ENCODE measurements at places on chromosomes 7 and 10. TPM values are rescaled to one million over a fixed set of nuclear protein-coding genes. Genes with fewer than 3 reads are reported as not detected.

- no peak for DNase-seq
Observed at GRCh38 chr10:91194497-91195179, 25.8 kb upstream of the PCGF5 start.

DNA sequence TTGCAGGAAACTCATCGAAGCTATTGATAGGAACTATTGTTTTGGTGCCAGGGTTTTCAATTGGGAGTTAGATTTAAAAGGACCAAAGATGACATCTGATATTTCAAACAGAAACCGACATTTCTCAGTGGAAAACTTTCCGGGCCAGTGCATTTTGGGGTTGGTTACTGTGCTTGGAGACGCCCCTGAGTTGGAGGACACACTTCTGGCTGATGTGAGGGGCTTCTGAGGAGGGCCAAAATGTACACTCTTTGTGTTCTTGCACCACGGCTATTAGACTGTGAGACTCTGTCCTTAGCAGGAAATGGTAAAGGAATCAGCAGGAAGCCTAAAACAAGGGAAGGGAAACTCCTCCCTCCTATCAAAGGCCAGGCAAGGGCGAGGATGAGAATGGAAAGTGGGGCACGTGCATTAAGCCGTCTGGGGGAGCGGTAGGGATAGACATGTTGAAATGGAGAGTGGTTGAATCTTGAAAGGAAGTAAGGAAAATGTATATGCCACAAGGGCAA, 1.8 kb upstream of the SRGN start:
- DNase-seq, result no peak

GRCh38 chr10:67657775-67658174, 38.2 kb downstream of the CTNNA3 start:
- DNase-seq, result no peak

DNA sequence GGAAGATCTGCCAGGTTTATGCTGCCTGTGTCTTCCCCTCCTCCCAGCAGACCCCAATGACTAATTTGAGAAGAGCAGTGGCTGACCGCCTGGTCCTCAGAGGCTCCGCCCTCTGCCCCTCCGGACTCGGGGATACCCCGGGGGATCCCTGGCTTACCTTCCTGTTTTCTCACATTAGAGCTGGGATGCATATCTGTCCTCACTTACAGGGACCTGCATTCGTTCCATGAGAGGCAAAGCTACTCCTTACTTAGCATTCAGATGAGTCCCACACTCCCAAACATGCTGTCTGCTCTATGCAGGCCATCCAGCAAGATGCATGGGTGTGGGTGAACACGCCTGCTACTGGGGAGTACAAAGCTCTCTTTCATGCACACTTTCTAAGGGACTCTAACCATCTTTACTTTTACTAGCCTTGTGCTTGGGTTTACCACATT, 24.0 kb downstream of the VOPP1 start:
- DNase-seq, result no peak

GRCh38 chr7:22452960-22453558, 46.9 kb downstream of the STEAP1B start:
- DNase-seq, result no peak

DNA sequence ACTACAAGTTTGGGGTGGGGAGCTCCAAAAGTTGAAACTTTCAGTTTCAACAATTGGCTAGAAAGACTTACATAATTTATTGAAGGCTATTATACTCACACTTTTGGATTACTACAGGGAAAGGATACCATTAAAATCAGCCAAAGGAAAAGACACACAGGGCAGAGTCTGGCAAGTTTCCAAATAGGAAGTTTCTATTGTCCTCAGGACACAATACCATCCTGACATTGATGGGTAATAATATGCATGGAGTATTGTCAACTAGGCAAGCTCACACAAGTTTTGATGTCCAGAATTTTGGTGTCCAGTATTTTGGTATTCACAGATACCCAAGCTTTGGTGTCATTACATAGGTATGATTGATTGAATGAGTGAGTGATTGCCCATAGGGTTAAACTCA, 872.6 kb upstream of the SORCS1 start:
- DNase-seq, result no peak

GRCh38 chr7:98841179-98841997, 28.4 kb downstream of the TMEM130 start:
- DNase-seq, result peak; percentile 64

GRCh38 chr10:28949005-28950004, 272.0 kb downstream of the BAMBI start:
- no peak for DNase-seq

Gene RNF133
- 0.46 TPM for total RNA-seq

Gene DNAJB9
- total RNA-seq, result 44.2 TPM

DNA sequence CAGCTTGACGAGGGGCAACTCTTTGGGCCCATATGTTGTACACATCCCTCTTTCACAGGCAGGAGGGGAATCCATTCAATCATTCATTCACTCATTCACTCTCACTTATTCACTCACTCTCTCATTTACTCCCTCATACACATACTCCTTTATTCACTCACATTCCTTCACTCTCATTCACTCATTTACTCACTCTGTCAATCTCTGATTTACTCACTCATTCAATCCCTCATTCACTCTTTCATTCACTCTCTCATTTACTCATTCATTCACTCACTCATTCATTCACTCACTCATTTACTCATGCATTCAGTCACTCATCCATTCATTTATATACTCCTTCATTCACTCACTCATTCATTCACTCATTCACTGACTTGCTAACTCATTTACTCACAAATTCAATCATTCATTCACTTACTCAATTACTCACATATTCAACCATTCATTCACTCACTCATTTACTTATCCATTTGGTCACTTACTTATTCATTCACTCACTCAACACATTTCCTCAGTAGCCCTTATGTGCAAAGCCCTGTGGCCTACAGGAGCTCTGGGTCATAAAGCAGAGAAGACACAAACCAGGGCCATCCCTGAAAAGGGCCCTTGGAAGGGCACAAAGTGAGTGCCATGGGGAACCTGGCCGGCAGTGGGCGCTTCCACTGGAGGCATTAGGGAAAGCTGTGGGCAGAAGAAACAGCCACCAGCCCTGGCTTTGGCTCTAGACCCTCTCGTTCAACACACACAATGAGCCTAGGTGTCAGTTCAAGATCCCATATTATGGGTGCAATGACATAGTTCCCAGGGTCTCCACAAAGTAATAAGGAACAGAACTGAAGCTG, 26.0 kb downstream of the HIP1 start:
- no peak for DNase-seq

DNA sequence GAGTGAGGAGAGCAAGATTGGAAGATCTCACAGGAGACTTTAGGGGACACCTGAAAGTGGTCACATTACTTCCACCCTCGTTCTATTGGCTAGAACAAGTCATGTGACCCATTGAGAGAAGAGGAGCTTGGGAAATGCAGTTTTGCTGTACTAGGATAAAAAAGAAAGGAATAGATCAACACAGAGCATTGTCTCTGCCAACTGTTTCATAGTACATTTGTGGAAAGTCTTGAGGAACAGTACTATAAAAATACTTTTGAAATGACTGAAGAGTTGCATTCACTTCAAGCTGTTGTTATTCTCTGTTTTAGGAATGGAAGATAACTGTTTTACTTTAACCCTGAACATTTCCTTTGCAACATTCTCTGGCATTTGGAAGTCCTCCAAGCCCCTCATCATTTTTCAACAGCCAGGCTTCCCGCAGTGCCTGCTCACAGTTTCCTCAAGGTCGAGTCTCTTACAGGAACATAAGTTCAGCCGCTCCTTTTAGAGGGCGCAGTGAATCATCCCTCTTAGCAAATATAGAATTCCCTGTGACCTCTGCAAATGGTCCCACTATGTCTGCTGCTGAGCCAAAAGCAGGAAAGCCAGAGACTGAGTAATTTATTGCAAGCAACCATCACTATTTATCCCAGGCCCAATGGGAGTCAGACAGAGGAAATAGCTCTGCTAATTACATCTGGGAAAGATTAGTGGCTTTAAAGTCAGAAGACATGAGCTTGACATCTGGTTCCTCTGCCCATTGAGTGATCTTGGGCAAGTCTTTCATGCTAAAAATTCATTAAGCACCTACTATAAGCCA, 40.7 kb downstream of the MRPL32 start:
- DNase-seq, result peak; percentile 69

GRCh38 chr7:102153599-102153946, 133.1 kb upstream of the SH2B2 start:
- no peak for DNase-seq

Gene CNTNAP2
- total RNA-seq, result 6.2 TPM

Gene GARIN1A
- 3.2 TPM for total RNA-seq

DNA sequence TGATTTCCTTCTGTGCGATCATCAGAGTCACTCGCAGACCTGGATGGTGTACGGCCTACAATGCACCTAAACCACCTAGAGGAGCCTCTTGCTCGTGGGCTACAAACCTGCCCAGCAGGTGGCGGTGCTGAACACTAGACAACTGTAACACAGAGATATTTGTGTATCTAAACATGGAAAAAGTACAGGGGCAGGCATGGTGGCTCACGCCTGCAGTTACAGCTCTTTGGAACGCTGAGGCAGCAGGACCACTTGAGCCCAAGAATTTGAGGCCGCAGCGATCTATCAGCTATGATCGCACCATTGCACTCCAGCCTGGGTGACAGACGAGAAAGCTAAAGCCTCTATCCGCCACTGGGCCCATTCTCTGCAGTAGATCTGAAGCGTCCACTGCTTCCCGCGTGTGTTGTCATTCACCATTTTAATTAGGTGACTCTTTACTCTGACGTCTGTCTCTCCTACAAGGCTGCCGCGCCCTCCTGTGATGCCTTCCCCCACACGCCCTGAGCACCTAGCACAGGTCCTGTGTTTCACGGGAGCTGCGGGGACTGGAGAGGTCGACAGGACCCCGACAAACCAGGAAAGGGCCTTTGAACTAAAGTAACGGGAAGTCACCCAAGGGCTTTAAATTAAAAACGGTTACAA, 774 bp downstream of the TUBGCP2 start:
- peak; percentile 63 for DNase-seq

Gene CPA2
- total RNA-seq, result 0.22 TPM

GRCh38 chr10:62719061-62719460, 85.5 kb upstream of the ADO start:
- DNase-seq, result no peak

DNA sequence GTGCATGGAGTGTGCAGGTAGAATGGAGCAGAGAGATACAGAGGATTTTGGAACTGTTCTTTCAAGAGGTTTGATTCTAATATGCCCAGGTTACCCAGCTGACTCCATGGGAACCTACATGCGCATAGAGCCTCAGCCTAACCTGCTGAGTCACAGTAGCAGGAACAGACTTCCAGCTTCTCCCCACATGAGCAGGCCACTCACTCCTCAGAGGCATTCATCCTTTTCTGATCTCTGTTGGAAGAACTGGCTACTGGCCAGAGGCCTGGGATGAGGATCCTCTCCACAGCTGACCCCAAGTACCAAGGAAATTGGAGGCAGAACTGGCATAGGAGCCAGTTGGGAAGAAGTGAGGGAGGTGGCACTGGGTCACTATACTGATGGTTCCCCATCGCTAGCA, 17.9 kb upstream of the CCSER2 start:
- no peak for DNase-seq

GRCh38 chr7:158076656-158077055, 511.0 kb downstream of the PTPRN2 start:
- DNase-seq, result no peak

DNA sequence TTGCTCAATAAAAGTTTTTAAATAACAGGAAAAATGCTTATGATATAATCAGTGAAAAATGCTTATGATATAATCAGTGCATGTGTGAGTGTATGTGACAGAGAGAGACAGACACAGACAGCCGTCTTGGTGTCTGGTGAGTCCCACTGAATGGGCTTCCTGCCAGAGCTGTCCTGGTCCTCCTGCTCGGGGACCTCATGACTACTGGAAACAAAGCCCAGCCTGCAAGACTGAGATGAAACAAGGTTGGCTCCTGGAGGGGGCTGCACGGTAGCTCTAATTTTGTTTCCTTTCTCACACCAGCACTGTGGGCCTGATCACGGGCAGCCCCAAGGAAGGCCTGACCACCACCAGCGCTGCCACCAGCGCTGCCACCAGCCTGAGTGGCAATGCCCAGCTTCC, 57.3 kb downstream of the NRP1 start:
- peak; percentile 44 for DNase-seq

Gene RBP3
- not detected for total RNA-seq

DNA sequence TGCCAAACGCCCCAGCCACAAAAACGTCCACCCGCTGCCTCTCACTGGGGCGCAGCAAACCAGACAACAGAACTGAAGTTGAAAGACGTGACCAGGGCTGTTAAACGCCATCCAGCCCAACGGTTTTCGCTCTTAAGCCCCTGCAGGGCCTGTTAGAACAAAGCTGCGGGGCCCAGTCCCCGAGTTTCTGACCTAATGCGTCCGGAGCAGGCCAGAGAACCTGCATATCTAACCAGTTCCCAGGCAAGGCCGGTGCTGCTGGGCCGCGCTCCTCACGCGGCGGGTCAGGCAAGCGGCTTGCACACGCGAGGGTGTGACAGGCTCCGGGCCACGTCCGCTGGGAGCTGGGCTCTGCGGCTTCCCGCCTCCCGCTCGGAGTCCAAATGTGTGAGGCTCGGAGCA, 87.0 kb downstream of the PTPRN2 start:
- DNase-seq, result no peak

DNA sequence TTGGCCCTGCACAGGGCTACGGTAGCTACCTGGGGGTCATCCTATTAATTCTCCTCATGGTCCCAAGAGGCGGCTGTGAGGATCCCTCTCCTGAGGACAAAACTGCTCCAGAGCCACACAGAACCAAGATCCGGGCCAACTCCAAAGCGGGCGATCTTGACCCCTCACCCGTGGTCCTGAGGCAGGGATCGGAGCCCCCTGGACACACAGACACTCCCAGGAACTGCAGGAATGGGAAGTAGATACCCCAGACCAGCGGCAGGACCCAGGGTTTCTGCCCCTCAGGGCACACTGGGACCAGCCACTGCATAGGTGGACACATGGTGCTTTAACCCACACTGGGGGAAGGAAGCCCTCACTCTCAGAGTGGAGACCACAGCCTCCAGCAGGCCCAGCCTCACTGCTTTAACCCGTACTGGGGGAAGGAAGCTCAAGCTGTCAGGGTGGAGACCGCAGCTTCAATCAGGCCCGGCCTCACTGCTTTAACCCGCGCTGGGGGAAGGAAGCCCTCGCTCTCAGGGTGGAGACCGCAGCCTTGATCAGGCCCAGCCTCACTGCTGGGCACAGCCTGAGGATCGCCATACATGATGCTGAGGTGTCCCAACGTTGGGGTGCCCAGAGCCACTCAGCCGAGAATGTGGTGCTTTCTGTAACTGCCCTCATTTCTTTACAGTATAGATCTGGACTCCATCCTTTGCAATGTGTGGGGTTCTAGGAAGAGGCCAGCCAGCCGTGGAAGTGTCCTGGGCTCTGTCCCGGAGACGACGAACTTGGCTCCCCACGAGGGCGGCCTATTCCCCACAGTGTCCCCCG, 60.1 kb downstream of the DIP2C start:
- no peak for DNase-seq
